T-helper 2 cell treated with Interferon-gamma antibody and Interleukin-4, amounts not matched to agents 100 ng/mL and 5 ng/mL, for 36 hours (primary cell): ENCODE measurements at places on chromosomes 7 and 10. TPM values are rescaled to one million over a fixed set of nuclear protein-coding genes. Genes with fewer than 3 reads are reported as not detected.

Gene ZNF485
- total RNA-seq: 5.1 and 5.2 TPM in 2 replicates

Gene BTBD16
- total RNA-seq: not detected in 2 replicates

Gene HOXA5
- total RNA-seq: not detected in 2 replicates

Gene TMEM236
- total RNA-seq: 0.05 TPM in 1 of 2 replicates, not detected in the other

Gene SPDYE2B
- not detected in 2 replicates for total RNA-seq

Gene GRM8
- total RNA-seq: not detected in 2 replicates

Gene TSPAN12
- total RNA-seq: not detected in 2 replicates

Gene TAS2R38
- total RNA-seq: not detected in 2 replicates

Gene PILRA
- total RNA-seq: 11.5 and 12.2 TPM in 2 replicates

Gene TAS2R39
- not detected in 2 replicates for total RNA-seq

Gene CYP2E1
- total RNA-seq: 0.39 TPM in 2 replicates

Gene KEL
- 0.32 and 0.57 TPM in 2 replicates for total RNA-seq

Gene OR2A12
- total RNA-seq: not detected in 2 replicates

Gene C10orf53
- not detected in 2 replicates for total RNA-seq

Gene PDE6C
- not detected in 2 replicates for total RNA-seq

Gene HEPACAM2
- not detected in 2 replicates for total RNA-seq

Gene SPDYE1
- total RNA-seq: not detected in 2 replicates

Gene PNLIPRP3
- not detected in 2 replicates for total RNA-seq

Gene PSD
- 1.4 and 1.6 TPM in 2 replicates for total RNA-seq

Gene ZP3
- 3.3 and 4.5 TPM in 2 replicates for total RNA-seq

Gene HIP1
- 3.4 and 4.3 TPM in 2 replicates for total RNA-seq

Gene TMEM176B
- total RNA-seq: not detected in 2 replicates

Gene TMEM184A
- not detected in 2 replicates for total RNA-seq

Gene POU6F2
- total RNA-seq: not detected in 2 replicates

Gene MOGAT3
- not detected in 2 replicates for total RNA-seq

Gene CCDC146
- 7.8 and 13.3 TPM in 2 replicates for total RNA-seq

Gene EBLN1
- not detected in 2 replicates for total RNA-seq

Gene HOXA10
- total RNA-seq: 0.11 TPM in 1 of 2 replicates, not detected in the other

Gene PHKG1
- 3.6 and 3.7 TPM in 2 replicates for total RNA-seq

Gene GNAT3
- total RNA-seq: not detected in 2 replicates

Gene CLCN1
- 0.09 TPM in 1 of 2 replicates, not detected in the other for total RNA-seq

Gene KCND2
- not detected in 2 replicates for total RNA-seq

Gene IKZF1
- total RNA-seq: 473 and 486 TPM in 2 replicates

Gene GSTK1
- total RNA-seq: 363 and 365 TPM in 2 replicates

Gene DLG5
- total RNA-seq: 7.6 and 8.0 TPM in 2 replicates

Gene SPDYE16
- total RNA-seq: 0.25 and 0.59 TPM in 2 replicates

Gene TMEM273
- 39.4 and 41.0 TPM in 2 replicates for total RNA-seq

Gene RBP3
- not detected in 2 replicates for total RNA-seq

Gene ACTL6B
- not detected in 2 replicates for total RNA-seq

Gene PLPP4
- total RNA-seq: not detected in 2 replicates

Gene GDF2
- not detected in 2 replicates for total RNA-seq

Gene CPED1
- total RNA-seq: not detected in 2 replicates

Gene KLF14
- total RNA-seq: not detected in 2 replicates

Gene MUC3A
- total RNA-seq: not detected in 2 replicates

Gene NPTX2
- total RNA-seq: 0.18 TPM in 1 of 2 replicates, not detected in the other

Gene RASA4
- total RNA-seq: 39.4 and 40.5 TPM in 2 replicates

Gene AQP1
- total RNA-seq: 0.11 TPM in 1 of 2 replicates, not detected in the other

Gene STOX1
- 0.70 and 0.73 TPM in 2 replicates for total RNA-seq

Gene SDK1
- 0.09 and 0.16 TPM in 2 replicates for total RNA-seq

Gene SYT15B
- 0.07 and 0.27 TPM in 2 replicates for total RNA-seq

Gene NKX2-3
- total RNA-seq: not detected in 2 replicates

Gene MLXIPL
- total RNA-seq: not detected in 2 replicates

Gene NIPSNAP2
- 36.2 TPM in 2 replicates for total RNA-seq

Gene SLC29A3
- 4.3 and 4.5 TPM in 2 replicates for total RNA-seq

Gene HOXA11
- not detected in 2 replicates for total RNA-seq

Gene MYH16
- total RNA-seq: not detected in 2 replicates

Gene TMEM140
- 13.5 and 14.0 TPM in 2 replicates for total RNA-seq

Gene NUTM2E
- total RNA-seq: 0.11 TPM in 1 of 2 replicates, not detected in the other

Gene UCN3
- not detected in 2 replicates for total RNA-seq

Gene OR6V1
- not detected in 2 replicates for total RNA-seq
